ENCODE measurements at places on chromosomes 12 and 14. TPM values are rescaled to one million over a fixed set of nuclear protein-coding genes. Genes with fewer than 3 reads are reported as not detected.

GNPTAB gene
- 89.6 TPM for total RNA-seq

- DNase-seq: no peak
These were observed 54.8 kb downstream of the SAMD4A start for GRCh38 chr14:54621686-54622085.

- no peak for DNase-seq
These were observed 397.2 kb downstream of the AEBP2 start for GRCh38 chr12:19836456-19836855.

C14orf180 gene
- total RNA-seq: 0.18 TPM

DNA sequence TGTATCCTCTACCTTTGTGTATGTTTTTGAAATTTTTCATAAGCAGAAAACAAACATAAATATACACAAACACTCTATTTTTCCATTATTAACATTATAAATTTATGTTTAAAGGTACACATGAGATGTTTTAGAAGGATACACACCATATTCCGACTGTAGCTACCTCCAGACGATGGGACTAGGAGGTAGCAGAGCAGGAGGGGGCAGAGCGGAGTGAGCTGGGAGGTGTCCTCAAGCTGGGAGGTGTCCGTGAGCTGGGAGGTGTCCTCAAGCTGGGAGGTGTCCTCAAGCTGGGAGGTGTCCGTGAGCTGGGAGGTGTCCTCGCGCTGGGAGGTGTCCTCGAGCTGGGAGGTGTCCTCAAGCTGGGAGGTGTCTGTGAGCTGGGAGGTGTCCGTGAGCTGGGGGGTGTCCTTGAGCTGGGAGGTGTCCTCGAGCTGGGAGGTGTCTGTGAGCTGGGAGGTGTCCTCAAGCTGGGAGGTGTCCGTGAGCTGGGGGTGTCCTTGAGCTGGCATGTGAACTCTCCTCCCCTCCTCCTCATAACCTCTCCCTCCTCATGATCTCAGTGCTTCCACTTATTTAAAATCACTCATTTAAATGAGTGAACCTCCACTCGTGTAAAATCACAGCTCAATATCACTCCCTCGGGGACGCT lies 346.9 kb upstream of the SFSWAP start:
- DNase-seq: no peak

- no peak for DNase-seq
These were observed 79.2 kb downstream of the B4GALNT3 start for GRCh38 chr12:538731-539539.

- DNase-seq: no peak
These were observed 115.4 kb downstream of the GCH1 start for GRCh38 chr14:54787261-54787660.

DNA sequence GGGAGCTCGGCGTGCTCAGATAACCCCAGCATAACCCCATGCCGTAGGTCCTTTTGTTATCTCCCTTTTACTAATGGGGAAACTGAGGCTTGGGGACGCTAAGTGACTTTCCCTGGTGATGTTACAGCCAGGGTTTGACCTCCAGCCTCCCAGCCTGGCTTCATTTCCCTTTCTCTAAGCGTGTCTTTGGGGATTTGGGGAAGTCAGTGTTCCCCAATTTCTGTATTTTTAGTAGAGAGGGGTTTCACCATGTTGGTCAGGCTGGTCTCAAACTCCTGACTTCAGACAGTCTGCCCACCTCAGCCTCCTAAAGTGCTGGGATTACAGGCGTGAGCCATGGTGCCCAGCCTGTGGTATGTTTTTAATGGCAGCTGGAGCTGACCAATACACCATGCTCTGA lies 85.4 kb downstream of the PHETA1 start:
- no peak for DNase-seq

- DNase-seq: peak; percentile 26
These were observed 203.5 kb upstream of the NOS1 start for GRCh38 chr12:117564881-117565280.

- no peak for DNase-seq
These were observed 343.1 kb downstream of the CCER1 start for GRCh38 chr12:90611891-90612290.

All from cerebellum (tissue), 4 donors.